ENCODE measurements at places on chromosomes 1 and 21.

DNA sequence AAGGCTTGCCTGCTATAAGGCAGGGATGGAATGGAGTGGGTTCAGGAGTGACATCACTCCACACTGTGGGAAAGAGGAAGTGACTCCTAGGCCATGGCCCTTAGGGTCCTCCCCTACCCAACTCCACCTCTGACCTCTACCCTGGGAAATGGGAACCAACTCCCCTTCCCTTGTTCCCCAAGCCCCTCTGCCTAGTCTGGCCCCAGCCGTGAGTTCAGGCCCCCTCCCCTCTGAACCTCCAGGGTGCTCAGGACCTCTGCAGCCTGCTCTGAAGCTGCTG, 3.8 kb upstream of the GUCA2A start:
- no peak for DNase-seq

DNA sequence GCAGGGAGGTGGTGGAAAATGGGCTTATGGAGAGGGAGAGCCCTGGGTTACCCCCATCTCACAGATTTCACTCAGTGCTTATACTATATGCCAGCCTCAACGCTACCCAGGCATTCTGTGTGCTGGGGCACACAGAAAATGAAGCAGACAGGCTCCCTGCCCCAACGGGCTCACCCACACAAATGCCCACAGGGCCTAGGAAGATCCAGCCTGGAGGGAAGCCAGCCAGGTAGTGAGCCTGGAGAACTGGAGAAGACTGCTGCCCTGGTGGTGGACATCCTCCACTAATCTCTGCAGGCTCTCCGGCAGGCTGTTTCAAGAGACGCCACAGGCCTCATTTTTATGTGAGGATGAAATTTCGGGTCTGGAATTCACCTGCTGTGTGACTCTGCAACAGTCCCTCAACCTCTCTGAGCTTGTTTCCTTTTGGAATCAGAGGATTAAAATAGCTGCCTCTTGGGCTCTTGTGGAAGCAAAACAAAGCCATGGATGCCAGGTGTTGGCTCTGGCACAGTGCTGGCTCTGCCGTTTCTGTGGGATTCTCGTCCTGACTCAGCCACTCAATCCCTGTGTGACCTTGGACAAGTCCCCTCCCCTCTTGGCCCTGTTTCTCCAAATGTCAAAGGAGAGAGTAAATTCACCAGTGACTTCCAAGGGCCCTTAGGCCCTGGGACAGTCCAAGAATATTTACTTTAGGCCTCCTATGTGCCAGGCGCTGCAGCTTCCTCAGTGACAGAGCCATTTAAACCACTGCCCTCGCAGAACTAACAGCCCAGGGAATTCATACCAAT, 3.6 kb downstream of the PAQR7 start:
- no peak for DNase-seq

- no peak for DNase-seq
These were observed 20.3 kb upstream of the TBX19 start for GRCh38 chr1:168260393-168260792.

DNA sequence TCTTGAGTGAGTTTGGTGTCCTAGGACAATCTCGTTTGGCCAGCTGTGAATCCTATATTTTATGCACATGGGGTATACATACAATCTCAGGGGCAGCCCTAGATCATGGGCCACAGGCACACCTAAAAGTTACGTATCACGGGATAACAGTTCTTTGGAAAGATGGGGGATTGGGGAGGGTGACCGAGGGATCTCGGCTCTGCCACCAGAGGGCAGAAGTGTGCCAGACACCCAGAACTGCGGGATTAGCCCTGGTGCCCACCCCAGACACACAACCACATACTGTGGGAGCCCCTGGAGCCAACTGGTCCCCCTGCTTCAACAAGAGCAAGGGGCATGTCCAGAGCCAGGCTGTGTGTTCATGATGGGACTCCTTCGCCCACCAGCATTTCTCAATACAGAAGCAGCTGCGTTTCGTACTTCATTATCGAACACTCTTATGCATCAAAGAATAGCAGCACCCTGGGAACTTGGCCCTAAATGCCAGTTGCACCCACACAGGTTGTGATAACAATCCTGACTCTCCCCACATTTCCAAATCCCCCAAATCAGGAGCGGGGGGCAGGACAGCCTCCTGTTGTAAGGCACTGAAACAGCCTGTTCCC, 37.4 kb downstream of the TMCO4 start:
- DNase-seq: no peak

Measured in stimulated activated CD8-positive, alpha-beta memory T cell treated with anti-CD3 and anti-CD28 coated beads, Interleukin-4, amount 100 ng/mL, for 1 hour (primary cell).